Neuronal stem cell (in vitro differentiated cells): ENCODE measurements at places on chromosomes 2 and 18.

DNA sequence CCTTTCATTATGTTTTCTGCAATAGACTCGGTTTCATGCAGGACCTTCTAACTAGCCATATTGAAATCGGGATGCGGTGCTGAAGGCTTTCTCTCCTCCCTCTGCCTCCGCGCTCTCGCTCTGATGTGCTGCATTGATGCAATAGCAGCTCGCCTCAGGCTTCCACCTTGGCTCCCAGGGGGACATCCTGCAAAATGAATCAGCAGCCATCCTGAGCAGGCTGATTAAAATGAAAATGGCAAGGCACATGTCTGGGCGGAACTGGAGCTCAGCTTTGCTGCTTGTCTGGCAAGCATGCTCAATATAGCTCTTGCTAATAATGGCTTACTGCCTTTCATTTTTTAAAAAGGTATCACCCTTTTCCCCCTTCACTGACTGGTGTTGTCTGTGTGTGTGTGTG, 806 bp upstream of the MYT1L start:
- peak; percentile 14 for DNase-seq

- no peak for DNase-seq
Observed at GRCh38 chr2:64919261-64919660, 69.9 kb upstream of the SLC1A4 start.

DNA sequence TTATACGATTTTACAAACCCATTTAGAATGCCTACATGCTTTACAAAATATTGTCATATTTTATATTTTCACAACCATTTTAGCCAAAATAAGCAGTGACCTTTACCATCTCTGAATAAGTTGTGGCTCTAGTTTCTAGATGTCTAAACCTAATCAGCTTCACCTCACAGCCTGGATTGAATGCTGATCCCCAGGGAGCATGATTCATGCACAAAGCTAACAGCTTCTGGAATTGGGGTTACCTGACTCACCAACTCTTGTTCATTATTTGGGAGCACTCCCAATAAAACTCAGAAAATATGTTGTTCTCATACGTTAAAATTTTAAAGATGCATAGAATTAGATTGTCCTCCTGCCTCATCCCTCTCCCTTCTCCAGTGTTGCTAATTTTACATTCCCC, 611.7 kb upstream of the NETO1 start:
- DNase-seq: no peak

DNA sequence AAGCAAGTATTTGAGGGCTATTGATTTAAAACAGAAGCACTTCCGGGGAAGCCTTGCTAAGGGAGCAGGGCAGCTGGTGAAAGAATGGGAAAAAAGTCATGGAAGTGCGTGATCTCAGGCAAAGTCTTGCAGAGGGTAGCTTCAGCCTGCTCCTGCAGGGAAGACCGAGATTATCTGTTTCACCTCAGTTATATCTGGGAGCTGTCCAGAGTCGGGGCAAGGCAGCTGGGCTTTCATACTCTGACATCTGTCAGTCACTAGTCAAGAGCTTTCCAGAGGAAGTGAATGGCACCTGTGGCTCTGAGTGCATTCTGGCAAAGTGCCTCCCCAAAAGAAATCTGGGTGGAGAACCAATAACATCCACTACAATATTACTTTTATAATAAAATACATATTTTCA, 8.7 kb downstream of the NXPH2 start:
- no peak for DNase-seq

GRCh38 chr2:86764661-86765309, 25.9 kb downstream of the CD8A start:
- peak; percentile 26 for DNase-seq

- DNase-seq: no peak
Observed at GRCh38 chr2:164080486-164080885, 344.7 kb upstream of the FIGN start.

DNA sequence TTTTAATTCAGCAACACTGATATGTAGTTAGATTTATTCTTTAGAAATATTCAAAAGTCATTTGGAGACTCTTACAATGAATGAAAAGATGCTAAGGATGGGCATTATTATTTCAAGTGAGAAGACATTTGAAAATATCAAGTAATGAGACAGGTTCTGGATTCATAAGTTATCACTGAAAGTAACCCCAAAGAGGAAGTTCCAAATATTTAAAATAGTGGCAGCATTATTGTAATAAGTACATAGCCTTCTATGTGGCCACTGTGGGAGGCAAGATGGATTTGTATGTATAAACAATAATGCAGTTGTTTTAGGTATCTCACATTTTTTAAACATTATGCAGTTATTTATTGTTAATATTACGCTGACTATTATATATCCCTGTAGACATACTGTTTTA, 29.7 kb downstream of the ZC3H6 start:
- DNase-seq: no peak

- DNase-seq: no peak
Observed at GRCh38 chr2:228767196-228767595, 503.9 kb downstream of the PID1 start.
